Hepatocyte (in vitro differentiated cells): ENCODE measurements at places on chromosomes 7 and 10. TPM values are rescaled to one million over a fixed set of nuclear protein-coding genes. Genes with fewer than 3 reads are reported as not detected.
A peak's percentile ranks its signal among the peaks of the same experiment; 100 is the strongest.

DNA sequence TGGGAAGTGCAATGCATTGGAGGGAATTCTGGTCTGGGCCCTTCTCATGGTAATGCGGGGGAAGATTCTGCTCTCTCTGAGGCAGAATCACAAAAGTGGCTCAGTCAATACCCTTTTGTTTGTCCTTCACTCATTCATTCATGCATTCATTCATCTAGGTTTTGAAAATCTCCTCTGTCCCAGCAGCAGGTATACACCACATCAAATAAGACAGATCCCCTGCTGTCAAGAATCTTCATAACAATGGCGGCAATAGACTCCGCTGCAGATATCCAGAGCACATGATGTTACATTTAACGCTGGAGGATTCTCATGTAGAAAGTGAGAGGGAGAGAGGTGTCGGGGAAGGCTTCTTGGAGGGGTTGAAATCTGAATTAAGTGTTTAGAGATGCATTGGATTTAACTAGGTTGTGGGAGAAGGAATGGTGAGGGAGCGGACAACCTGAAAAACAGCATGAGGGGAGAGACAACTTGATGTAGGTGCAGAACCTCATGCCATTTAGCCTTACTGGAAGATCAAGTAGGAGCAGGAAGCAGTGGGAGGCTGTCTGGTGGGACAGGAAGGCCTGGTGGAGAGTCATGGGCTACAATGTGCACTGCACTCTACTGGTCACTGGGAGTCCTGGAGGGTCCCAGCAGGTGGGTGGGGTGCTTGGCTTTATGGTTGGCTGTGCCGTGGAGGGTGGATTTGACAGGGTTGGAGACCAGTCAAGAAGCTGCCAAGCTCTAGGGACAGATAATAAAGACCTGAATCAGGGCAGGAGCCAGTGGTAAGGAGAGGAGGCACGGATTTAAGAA lies 5.2 kb upstream of the FAM180A start:
- no peak for DNase-seq

Gene GRID1
- 0.24 and 0.37 TPM in 2 replicates for total RNA-seq

DNA sequence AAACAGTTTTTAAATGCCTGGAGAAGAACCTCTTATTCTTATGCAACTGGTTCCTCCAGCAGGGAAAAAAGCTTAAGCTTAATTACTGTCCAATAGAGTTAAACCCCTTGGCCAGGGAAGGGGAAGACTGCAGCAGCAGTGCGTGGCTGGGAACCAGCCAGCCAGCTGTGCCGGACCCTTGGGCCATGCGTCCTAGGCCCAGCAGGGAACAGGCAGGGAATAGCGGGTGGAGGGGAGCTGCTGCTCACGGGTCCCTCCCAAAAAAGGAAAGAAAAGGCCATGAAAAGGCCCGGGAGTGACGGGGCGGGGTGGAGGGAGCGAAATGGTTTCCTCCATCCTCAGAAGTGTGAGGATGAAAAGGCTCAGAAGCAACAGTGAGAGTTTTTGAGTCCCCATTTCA lies 35.2 kb upstream of the HECW1 start:
- no peak for DNase-seq

DNA sequence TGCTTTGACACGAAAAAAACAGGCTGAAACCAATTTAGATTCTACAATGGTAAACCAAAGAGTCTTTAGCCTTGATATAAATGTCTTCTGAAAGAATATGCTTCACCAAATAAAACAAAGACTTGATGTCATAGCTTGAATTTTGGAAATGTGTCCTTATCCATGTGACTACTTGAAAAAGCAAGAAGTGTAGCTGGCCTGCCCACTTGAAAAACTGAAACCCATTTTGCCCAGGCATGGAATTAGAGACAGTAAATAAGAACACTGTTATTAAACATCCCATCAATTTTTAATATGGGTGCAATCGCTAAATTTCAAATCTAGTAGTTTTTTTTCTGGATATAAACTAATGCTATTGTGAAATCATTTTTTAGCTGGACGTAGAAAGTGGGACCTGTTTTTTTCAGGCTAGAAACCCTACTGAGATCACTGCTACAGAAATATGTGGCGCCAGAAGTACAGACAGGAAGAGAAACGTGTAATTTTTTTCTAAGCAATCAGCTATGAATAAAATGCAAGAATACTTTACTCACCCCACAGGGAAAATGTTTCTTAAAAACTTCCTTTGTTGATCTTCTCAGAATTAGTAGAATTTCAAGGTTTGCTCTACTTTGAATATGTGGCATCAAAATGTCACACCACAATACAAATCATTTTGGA lies 56.7 kb downstream of the PIP4K2A start:
- no peak for DNase-seq

Gene TCAF2
- total RNA-seq, result 1.0 and 1.1 TPM in 2 replicates

Gene KLLN
- 0.53 and 1.2 TPM in 2 replicates for total RNA-seq

DNA sequence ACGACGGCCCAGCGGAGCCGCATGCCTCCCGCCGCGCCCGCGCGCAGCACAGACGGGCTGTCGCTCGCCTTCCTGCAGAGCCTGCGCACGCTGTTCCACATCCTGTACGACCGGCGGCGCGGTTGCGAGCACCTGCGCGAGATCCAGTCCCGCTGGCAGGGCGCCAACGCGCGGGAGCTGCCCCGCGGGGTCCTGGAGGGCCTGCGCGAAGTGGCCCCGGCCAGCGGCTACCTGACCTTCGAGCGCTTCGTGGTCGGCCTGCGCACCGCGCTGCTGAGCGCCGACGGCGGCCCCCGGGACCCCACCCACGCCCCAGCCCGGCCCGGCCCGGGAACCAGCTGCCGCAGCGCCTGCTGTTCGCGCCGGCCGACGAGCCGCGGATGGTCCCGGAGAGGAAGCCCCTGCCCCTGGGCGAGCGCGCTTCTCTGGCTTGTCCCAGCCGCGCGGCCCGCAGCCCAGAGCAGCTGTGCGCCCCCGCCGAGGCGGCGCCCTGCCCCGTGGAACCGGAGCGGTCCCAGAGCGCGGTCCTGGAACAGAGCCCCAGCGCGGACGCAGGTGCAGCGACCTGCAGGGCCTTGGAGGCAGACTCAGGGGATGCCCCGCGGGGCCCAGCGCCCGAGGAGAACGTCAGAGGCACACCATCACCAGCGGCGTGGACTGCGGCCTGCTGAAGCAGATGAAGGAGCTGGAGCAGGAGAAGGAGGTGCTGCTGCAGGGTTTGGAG lies 25.3 kb upstream of the ZNF716 start:
- no peak for DNase-seq

GRCh38 chr7:16773326-16773725 lies 19.8 kb downstream of the TSPAN13 start:
- DNase-seq, result no peak

DNA sequence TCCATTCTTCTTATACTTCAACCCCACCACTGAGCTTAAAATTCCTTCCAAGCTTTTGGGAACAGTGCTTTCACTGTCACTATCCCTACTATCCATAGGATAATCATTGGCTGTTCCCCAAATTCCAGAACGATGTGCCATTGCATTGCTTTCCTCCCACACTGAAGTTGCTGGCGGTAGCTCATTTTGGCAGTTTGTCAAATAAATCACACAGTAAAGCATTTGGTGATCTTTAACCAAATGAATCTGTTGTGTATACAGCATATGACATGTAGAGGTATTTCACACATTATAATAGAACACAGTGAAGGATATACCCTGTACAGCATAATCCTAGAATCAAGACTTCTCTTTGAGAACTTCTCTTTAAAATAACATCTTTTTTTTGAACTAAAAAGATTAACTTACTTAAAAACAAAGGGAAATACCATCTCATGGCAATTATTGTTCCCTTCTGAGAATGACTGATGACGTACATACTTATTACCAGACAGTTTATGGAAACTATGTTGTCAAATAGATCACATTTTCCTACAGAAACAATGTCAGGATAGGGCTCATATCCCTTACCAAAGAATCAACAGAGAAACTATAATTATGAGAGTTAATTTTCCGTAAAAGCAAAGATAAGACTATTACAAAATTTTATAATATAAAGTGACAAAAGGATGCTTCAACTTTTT lies 93.6 kb downstream of the CTNNA3 start:
- DNase-seq, result no peak

DNA sequence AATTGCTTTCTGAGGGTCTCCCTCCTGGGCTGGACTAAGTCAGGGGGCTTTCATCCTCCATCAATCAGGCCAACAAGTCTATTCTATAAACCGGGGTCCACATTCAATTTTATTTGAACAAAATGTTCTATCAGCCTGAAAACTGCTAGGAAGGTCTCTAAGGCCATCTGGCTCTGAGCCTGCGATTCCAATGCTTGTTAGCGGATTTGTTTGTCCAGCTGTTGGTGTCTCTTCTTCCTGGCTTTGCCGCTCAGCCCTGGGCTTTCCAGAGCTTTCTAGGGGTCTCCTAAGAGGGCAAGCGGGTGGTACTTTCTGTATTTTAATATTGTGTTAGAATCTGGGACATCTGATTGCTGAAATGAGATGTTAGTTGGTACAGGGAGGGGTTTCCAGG lies 136.7 kb downstream of the VIPR2 start:
- no peak for DNase-seq

Gene MUC12
- total RNA-seq, result 4.0 and 8.5 TPM in 2 replicates

DNA sequence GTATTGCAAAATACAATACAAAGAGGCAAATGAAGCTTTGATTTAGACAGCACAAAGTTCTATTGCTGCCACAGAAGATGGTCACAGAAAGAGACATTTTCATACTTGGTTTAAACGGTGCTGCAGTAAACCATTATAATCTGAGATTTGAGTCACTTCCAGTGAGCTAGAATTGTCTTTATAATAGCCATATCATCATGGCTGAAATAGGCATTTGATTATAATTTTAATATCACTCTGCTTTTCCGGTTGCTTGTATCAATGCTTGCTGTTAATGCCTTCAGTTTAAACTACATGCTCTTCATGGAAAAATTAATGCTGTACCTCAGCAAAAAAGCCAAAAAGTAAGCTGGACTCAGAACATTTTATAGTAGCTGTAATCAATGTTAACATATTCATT lies 48.5 kb downstream of the CPEB3 start:
- no peak for DNase-seq

GRCh38 chr7:1255080-1255816 lies 22.6 kb downstream of the UNCX start:
- no peak for DNase-seq

DNA sequence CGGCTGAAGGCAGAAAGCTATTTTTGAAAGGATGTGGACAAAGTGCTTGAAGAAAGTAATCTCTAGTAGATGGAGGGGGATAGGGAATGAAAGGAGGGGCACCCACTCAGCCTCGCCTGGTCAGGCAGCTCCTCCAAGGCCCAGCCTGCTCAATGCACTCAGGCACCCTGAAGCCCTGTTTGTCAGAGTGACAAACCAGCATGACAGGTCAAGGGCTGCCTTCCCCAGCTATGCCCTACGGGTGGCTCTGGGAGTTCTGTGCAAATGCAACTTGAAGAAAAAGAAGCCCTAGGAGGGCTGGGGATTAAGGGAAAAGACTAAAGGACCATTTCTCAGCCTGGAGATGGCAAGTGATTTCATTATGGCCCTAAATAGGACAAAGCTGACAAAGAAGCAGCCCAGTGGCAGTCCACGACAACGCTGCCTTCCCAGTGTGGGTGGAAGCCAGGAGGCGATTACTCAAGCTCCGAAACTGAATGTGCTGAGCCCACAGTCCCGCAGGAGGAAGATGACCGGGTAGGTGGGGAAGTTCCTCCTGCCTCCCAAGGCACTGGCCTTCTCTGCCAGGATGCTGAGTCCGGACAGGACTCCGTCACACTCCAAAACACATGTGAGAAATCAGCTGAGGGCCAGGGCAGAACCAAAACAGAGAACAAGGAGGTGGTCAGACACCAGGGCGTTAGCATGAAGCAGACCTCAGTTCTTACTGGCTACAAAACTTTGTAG lies 16.3 kb downstream of the LIPA start:
- no peak for DNase-seq

GRCh38 chr10:48406204-48406603 lies 99.7 kb downstream of the MAPK8 start:
- peak; percentile 46 for DNase-seq

DNA sequence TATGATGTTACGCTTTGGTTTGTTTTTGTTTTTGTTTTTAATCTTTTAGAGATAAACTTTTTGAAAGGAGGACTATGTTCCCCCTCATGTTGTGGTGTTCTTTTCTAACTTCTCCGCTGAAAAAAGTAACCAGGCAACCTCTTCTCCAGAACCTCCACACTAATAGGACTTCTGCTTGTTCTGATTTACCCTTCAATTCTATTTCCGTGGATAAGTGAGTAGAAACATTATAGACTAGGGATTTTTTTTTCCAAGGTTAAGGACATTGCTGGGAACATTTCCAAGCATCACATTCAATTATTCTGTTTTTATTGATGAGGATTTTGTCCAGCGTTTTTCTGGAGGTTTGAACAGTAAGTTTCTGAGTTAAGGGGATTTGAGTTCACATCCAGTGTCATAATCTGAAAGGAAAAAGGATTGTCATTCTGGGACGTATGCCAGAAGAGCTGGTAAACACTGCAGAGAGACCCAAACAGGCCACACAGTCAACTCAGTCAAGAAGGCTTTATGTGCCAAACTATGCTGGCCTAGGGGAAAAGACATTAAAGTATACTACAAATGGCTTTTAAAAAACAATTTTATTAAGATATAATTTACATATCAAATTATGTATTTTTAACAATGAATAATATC lies 28.3 kb upstream of the RALA start:
- peak; percentile 33 for DNase-seq

DNA sequence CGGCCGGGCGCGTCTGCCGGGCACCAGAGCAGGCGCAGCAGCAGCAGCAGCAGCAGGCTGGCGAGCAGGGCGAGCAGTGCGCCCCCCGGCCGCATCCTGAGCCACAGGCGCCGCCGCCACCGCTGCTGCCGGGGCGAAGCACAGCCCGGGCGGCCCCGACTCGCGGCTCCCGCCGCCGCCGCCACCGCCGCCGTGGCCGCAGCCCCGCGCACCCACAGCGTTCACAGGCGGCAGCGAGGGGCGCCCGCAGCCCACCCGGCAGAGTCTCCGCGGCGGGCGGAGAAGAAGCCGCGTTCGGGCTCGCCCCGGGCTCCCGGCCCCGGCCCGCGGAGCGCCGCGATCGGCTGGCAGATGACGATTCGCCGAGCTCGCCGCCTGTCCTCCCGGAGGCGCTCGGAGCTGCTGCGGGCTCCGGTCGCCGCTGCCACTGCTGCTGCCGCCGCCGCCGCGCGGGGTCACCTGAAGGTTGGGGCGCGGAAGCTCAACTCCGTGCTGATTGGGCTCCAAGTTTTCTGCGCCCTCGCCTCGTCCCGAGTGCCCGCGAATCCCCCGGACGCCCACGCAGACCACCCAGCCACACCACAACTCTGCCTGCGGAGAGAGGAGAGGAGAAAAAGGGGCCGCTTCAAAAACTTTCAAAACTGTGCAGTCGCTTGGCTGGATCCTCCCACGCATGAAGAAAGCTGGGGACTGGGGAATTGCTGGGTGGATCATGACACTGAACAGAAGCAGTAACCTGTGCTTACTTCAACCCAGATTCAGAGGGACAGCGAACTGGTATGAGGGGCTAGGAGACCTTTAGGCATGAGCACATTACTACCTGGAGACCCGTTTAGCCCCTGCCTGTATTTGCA lies at the start of gene ST8SIA6:
TSS of gene ST8SIA6 (minus strand) at position 435 of the 854 bp plus-strand sequence. CDS start at position 95, 340 bp downstream.
- peak; percentile 73 for DNase-seq

- DNase-seq, result peak; percentile 29
These were observed 58.0 kb downstream of the GNAT3 start for GRCh38 chr7:80453699-80454340.

GRCh38 chr10:74507951-74508350 lies 318.4 kb upstream of the KAT6B start:
- no peak for DNase-seq
